ENCODE measurements at places on chromosomes 4 and X.

DNA sequence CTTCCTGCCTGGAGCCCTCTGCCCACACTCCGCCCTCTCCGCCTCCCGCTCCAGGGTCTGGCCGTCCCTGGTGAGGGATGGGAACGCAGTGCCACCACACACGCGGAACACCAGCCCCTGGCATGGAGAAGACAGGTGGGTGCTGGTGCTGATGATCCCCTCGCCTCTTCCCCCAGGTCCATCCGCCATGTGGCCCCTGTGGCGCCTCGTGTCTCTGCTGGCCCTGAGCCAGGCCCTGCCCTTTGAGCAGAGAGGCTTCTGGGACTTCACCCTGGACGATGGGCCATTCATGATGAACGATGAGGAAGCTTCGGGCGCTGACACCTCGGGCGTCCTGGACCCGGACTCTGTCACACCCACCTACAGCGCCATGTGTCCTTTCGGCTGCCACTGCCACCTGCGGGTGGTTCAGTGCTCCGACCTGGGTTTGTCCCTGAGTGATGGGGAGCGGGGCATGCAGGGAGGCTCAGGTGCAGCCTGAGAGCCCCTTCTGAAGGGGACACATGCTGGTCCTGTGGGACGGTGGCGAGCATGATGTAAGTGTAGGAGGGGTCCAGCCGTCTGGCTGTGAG, 9.8 kb downstream of the BGN start:
- no peak for DNase-seq

DNA sequence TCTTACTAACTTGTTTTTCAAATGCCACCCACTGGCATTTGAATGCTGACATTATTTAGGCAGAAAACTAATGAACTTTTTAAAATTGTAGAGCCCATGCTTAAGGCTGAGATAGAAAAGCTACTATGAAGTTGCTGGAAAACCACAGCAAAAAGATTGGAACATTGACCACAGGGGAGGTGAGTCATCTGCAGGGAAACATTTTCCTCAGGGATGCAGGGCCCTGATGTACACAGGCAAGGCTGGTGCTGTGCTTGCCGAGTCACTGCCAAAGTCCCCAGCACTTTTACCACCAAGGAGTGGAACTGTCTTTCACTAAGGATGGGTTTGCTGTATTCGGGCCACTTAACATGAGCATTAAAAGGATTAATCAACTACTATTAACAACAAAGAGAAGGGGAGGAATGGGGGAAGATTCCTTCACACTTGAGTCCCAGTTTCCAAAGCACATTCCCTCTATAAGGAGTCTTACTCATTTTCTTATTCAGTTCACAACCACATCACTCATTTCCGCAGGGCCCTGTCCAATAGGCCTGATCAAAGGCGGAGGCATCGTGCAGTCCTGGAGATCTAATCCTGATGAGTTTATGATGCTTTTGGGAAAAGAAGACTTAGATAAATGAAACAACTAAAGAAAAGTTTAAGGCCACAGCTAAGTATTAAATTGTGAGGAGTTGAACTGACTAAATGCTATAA, 202.9 kb upstream of the NPY2R start:
- DNase-seq, result no peak

- DNase-seq, result peak; percentile 75
These were observed 17.5 kb downstream of the DOK7 start for GRCh38 chr4:3480528-3481112.

DNA sequence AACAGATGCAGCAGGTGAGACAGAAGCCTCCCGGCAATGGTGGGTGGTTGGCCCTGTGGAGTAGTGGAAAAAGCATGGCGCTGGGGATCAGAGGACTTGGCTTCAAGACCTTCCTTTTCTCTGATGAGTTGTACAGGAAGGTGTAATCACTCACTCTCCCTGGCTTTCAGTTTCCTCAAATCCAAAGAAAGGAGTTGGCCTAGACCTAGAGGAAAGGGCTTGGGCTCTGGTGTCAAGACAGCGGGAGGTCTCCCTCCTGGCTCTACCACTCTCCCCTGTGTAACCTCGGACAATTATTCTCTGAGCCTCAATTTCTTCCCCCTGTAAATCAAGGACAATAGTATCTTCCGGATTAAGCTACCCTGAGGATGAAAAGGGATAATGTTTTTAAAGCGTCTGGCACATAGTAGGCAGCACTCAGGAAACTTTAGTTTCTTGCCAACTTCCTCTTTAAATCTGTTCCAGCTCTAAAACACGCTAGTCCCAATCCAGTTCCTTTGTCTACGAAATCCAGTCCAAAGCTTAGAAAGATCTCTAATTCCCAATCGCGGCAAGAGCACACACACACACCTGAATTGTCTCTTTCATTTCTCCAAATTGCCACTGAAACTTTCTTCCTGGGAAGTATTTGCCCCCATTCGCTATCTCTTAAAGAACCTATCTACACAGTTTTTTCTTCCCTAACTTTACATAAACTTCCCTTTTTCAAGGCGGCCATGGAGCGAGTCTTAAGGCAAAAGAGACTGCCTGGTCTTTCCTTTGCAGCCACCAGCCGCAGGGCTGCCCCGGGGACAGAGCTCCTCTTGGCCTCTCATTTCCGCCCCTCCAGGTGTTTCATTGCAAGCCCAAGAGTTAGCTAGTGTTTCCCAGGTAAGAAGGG, 29.9 kb upstream of the GPC4 start:
- DNase-seq, result no peak

DNA sequence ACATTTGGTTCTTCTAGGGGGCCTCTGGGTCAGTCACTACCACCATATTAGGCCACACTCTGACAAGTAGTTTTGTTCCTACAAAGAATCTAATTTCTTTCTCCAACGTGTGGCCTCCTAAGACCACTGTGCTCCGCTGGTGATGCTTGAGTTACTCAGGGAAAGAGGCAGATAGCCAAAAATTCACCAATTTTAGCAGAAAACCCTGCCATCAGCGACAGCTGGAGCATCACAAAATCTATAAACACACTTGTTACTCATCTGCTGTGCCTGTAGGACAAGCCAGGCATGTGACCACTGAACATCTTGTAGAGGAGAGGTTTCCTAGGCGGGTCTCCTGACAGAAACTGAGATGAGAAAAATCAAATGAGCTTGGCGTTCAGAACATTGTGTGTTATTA, 105.4 kb downstream of the SYNPO2 start:
- DNase-seq, result no peak

GRCh38 chr4:152709675-152710438, 30.1 kb upstream of the TMEM154 start:
- DNase-seq, result no peak

- no peak for DNase-seq
These were observed 201.1 kb downstream of the ARHGAP24 start for GRCh38 chr4:85676050-85676425.

DNA sequence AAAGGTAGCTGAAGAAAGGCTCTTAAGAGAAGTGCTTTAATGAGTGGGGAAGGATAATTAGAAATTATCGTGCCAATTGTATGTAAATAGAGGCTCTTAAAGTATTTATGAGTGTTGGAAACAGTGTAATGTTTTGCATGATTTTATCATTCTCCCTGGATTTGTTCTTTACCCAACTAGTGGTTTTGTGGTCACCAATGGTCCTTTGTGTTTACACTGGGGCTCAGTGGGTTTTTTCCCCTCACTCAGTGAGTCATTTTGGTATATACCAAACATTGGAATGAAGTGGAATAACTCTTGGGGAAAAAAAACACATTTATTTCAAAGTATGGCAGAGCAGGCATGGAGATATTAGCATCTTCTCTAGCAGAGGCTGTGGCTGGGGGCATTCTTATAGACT, 20.8 kb upstream of the LGI2 start:
- DNase-seq, result no peak

- DNase-seq, result no peak
These were observed 31.2 kb downstream of the RS1 start for GRCh38 chrX:18640686-18641085.

DNA sequence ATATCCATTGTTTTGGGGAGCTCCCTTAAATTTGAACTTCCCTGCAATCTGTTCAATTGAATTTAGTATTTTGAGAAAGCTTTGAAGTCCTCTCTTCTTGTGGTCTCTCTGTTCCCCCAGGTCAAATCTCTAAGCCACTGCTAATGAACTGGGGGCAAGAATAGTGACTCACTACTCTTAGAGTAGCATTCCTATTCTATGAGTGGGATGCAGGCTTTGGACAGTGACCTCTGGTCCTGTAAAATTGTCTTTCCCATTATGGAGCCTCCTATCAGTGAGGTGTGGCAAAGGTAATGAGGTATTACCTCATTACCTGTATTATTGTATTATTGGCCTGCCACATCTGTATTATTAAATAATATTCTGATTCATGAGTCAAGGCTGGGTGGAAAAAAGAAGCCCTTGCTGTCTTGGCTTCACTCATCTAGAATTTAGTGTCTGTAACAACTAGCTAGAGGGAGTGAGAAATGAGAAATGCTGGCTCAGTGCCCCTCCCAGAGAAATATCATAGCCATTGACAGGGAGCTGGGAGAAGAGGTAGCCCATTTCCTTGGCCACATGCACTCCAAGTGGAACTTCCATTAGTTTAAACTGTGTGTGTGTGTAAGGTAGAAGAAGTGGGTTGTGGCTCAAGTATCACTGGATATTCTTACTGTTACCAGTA, 393.9 kb upstream of the CTSO start:
- DNase-seq, result no peak

DNA sequence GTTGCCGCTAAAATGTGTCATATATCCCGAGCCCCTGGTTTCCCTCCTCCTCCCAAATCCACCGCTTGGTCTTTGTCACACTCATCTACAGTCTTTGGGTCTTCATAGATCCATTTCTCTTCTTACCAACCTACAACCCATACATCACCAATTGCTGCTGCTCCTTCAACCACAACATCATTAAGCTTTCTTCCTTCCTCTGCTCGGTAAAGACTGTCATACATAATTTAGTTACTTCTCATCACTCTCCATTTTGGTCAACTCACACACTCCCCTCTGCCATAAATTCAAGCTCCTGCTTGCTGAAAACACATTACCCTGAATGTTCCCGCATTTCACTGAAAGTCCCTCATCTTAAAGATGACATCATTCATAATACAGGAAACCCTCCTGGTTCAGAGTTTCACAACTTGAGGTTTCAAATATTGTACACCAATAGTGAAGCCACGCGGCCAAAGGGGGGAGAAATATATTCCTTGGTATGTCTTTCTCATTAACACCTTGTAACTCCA, 1.7 kb upstream of the DCTD start:
- no peak for DNase-seq

DNA sequence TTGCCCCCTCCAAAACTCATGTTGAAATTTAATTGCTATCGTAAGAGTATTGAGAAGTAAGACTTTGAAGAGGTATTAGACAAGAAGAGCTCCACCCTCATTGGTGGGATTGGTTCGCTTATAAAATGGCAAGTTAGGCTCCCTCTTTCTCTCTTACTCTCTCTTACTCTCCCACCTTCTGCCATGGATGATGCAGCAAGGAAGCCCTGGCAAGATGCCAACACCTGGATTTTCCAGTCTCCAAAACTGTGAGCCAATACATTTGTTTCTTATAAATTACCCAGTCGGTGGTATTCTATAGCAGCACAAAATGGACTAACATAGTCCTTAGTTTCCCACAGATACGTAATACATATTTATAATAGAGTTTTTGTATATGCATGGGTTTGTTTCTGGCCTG, 119.4 kb downstream of the DDIT4L start:
- no peak for DNase-seq

DNA sequence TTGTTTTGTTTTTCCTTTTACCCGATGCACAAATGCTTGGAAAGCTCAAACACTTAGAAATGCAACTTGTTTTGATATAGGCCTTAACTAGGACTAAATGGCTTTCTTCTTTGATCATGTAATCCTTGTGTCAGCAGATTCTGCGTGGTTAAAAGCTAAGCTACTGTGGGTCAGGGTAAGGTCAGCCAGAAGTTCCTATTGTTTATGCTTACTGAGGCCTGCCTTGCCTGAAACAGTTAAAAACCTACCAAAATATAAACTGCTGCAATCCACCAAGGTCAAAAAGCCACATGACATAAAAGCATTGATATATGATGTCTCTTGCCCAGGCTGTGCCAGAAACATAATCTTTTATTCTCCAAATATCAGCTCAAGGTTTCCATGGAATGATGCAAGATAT, 223.4 kb downstream of the FAM47B start:
- DNase-seq, result no peak

GRCh38 chrX:147602176-147602696, 309.5 kb upstream of the FMR1 start:
- DNase-seq, result no peak

DNA sequence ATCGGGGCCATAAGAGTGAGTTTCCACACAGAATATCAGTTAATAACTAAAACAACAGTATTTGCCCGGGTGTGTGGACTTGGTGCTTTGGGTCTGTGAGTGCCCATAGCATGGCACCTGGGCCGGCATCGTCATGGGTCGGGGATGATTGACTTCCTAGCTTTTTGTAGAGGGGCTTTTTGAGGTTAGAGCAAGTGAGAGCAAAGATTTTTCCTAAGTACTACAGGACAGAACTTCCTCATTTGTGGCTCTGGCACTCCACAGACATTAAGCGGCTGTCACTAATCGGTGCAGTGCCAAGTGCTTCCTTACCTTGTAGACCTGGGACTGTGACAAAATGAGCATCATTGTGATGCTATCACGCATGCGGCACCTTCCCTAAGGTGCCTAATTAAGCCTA, 81.0 kb downstream of the SHROOM2 start:
- no peak for DNase-seq

DNA sequence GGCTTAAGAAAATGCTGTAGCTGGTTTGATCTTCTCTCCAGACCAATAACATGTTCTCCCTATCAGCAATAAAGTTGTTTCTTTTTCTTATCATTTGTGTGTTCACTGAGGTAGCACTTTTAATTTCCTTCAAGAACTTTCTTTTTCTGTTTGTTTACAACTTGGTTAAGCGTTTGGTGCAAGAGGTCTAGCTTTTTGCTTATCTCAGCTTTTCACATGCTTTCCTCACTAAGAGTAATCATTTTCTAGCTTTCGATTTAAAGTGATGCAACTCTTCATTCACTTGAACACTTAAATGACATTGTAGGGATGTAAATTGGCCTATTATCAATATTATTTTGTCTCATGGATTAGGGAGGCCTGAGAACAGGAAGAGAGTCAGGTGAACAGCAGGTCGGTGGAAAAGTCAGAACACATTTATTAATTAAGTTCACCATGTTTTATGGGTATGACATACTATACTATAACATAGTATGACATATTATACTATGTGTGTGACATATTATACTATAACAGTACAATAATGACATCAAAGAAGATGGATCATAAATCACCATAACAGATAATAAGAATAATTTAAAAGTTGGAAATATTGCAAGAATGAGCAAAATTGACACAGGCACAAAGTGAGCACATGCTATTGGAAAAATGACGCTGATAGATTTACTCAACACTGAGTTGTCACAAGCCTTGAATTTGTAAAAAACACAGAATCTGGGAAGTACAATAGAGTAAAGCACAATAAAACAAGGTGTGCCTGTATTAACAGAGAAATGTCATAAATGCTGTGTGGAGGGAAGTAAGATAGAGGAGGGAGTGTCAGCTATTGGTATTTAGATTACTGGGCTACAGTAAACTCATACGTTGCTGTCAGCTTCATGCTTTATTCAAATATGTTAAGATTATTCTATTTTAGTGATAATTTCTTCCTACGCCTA, 218.6 kb upstream of the SLC7A11 start:
- no peak for DNase-seq

- DNase-seq, result no peak
These were observed 47.0 kb upstream of the PGRMC1 start for GRCh38 chrX:119189115-119189514.

GRCh38 chrX:13759152-13759718, 24.7 kb downstream of the OFD1 start:
- no peak for DNase-seq

GRCh38 chr4:84496706-84497503, 2.2 kb downstream of the NKX6-1 start:
- no peak for DNase-seq

GRCh38 chrX:140724736-140725135, 15.2 kb downstream of the LINC00632 start:
- DNase-seq, result no peak

Measured in stimulated activated CD4-positive, alpha-beta T cell treated with anti-CD3 and anti-CD28 coated beads, Interleukin-4, amount 100 ng/mL, for 1 hour (primary cell).